Stimulated activated naive CD4-positive, alpha-beta T cell treated with Interleukin-2 at 50 U/mL for 16 hours (primary cell): ENCODE measurements at places on chromosomes 1 and 21.

GRCh38 chr1:241401156-241401555 is 44.2 kb upstream of the RGS7 start:
- DNase-seq = no peak

DNA sequence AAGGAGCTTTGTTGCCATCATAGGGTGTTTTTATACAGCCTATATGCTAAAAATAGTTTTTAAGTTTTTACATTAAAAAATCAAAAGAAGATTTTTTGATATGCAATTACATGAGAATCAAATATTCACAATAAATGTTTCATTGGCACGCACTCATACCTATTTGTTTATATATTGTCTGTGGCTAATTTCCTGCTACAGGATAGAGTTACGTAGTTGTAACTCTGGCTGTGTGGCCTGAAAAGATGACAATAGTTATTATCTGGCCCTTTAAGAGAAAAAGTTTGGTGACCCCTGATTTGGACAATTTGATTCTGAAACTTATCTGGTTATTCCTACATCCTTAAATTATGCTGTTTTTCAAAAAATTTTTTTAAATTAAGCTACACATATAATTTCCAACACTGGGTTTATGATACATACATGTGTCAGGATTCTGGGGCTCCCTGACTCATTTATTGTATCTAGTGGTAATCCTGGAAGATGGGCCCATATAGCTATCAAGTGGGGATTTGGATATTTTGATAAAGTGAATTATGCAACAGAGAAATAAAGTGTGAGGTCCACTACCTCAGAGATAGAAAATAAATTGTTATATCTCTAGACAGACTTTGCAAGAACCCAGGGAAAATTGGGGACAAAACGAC is 370.2 kb upstream of the LYPLAL1 start:
- no peak for DNase-seq

- no peak for DNase-seq
These were observed 18.9 kb downstream of the LHX4 start for GRCh38 chr1:180248731-180249681.

DNA sequence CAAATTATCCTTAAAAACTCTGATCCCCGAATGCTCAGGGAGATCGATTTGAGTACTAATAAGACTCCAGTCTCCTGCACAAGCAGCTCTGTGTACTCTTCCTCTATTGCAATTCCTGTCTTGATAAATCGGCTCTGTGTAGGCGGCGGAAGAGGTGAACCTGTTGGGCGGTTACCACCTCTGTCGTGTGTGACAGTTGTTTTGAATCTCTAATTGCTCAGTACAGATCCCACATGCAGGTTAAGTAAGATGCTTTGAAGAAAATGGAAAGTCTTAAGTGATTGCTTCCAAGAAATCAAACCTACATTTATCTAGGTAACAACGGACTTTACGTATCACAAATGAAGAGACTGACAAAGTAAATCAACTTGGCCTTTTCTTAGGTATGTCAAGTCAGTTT is 35.5 kb downstream of the COA6 start:
- DNase-seq = peak; percentile 76

DNA sequence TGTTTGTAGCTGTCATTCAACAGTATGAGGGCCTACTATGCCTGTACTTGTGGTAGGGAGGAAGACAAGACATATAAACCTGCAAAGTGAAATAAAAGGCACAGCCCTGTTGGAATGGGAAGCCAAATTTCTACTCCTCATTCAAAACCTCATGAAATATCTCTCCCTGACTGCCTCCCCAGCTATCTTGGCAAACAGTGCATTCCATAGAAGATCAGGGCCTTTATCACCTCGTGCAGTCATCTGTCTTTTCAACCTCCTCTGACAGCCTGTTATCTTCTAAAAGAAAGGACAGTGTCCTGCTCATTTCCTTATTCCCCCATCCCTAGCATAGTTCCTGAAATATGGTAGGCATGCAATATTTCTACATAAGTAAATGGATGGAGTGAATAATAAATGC is 71.0 kb downstream of the SH3GLB1 start:
- no peak for DNase-seq

- no peak for DNase-seq
These were observed 329.4 kb upstream of the CHRM3 start for GRCh38 chr1:239056940-239057339.

- no peak for DNase-seq
These were observed 128.1 kb upstream of the VAMP3 start for GRCh38 chr1:7642781-7643529.

- DNase-seq = peak; percentile 46
These were observed 2.0 kb upstream of the PERM1 start for GRCh38 chr1:983798-984475.

DNA sequence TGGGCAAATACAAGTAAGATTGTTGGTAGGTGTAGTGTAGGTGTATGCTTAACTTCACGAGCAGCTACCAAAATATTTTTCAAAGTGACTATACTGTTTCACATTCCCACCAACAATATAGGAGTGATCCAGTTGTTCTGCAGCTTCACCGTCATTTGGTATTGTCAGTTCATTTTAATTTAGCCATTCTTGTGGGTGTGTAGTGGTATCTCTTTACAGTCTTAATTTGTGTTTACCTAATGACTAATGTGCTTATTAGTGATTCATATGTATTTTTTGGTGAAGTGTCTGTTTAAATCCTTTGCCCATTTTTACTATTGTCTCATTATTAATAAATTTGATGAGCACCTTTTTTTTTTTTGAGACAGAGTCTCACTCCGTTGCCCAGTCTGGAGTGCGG is 35.4 kb downstream of the RCSD1 start:
- DNase-seq = no peak

DNA sequence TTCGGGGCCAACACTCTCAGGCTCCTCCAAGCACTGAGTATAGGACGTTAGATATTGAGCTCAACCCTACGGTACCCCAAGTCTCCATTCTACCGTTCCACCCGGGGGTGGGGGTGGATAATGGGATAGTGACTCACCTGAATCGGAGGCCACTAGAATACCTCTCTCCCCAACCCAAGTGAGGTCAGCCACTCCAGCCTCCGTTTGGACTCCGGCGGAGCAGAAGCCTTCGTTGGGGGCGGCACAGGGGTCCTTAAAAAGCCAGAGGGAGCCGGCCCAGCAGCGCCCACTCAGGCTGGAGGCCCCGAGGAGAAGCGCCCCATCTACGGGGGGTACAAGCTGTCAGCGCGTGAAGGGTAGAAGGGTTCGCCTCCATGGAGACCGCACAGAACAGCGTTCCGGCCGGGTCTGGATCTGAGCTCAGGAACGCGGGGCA is 556 bp downstream of the WDR77 start:
- peak; percentile 45 for DNase-seq
